Right hindlimb (tissue), 1 donor: ENCODE measurements at places on chromosomes 2 and 18.

- no peak for DNase-seq
Observed at GRCh38 chr2:66854298-66854697, 419.4 kb downstream of the MEIS1 start.

- DNase-seq = peak; percentile 91
Observed at GRCh38 chr2:75199428-75200011, at the start of gene TACR1. Gene TACR1 (minus strand): TSS chr2:75199520. CDS start chr2:75198934, 586 bp downstream.

- DNase-seq = no peak
Observed at GRCh38 chr2:112048887-112049286, 6.2 kb upstream of the TMEM87B start.

GRCh38 chr2:98532756-98533155 is 75.6 kb downstream of the COA5 start:
- DNase-seq = no peak

- no peak for DNase-seq
Observed at GRCh38 chr2:25177211-25177611, 8.8 kb upstream of the POMC start.

DNA sequence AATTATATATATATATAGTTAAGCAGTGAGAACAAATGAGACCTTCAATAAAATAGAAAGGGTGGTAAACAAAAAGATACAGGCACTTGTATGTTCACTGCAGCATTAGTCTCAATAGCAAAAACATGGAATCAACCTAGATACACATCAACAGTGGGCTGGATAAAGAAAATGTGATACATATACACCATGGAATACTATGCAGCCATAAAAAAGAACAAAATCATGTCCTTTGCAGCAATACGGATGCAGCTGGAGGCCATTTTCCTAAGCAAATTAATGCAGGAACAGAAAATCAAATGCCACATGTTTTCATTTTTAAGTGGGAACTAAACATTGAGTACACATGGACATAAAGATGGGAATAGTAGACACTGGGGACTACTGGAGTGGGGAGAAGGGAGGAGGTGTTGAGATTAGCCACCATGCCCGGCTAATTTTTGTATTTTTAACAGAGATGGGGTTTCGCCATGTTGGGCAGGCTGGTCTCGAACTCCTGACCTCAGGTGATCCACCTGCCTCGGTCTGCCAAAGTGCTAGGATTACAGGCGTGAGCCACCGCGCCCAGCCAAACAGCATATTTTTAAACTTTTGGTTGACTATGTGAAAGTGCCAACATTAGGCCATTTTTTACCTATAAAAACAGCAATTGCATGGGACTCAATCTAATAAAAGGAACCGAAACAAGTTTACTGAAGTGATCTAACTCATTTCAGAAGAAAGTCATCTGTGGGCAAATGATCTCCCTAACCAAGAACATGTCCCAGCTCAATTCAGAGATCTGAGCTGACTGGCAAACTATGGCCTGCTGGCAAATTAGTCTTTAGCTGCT is 23.7 kb downstream of the ICA1L start:
- no peak for DNase-seq

DNA sequence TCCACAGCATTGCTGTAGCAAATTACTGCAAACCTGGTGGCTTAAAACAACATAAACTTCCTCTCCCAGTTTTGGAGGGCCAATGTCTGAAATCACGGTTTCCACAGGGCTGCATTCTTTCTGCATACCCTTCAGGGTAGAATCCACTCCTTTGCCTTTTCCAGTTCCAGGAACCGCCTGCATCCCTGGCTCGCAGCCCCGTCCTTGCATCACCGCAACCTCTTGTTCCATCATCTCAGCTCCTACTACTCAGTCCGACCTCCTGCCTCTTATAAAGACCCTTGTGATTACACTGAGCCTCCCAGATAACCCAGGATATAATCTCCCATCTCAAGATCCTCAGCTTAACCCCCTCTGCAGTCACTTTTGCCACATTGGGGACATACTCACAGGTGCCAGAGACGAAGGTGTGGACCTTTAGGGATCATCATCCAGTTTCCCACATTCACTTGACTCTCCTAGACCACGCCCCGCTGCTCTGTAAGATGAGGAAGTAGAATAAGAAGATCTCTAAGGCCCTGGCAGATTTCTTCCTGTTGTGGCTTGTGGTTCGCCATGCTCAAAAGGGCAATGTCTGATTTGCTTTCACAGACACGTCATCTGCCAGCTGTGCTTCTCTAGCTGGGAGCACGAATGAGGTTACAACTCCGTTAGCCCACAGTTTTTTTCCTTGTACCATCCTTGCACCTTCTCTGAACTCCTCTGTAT is 103.6 kb upstream of the AGAP1 start:
- peak; percentile 36 for DNase-seq

GRCh38 chr2:12624384-12624783 is 92.4 kb upstream of the TRIB2 start:
- DNase-seq = no peak

- DNase-seq = no peak
Observed at GRCh38 chr18:21805771-21806366, 65.3 kb downstream of the MIB1 start.

DNA sequence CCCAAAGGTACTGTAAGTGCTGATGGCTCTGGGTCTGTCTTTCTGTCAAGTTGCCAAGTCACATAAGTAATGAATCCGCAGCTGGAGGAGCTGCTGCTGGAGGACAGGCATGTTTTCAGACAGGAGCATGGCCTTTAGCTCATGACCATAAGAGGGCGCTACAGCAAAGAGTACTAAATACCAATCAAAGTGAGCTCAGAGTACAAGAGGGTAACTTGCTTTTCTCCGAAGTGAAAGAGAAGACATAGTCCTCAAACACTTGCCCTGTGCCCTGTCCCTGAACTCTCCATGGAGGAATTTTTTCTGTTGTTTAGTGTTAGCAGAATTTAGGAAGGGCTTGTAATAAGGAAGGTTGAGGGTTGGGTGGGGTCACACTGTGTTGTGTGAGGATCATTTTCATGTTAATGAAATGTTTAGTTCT is 58.0 kb upstream of the EML6 start:
- no peak for DNase-seq

DNA sequence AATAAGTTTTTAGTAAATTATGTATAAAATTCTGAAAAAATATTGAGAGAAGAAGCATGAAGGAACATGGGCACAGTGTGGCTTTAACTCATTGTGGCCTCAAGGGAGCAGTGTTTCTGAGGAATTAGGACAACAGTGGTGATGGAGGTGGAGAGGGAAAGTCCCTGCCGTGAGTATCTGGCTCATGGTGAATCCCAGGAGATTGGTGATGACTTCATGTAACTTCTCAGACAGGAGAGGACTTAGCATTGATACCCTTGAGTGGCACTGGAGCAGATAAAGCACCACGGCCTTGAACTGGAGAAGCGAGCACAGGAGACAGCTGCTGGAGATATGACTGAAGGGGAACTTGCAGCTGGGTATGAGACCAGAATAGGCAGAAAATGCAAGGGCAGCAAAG is 35.0 kb upstream of the LRP1B start:
- DNase-seq = no peak

- no peak for DNase-seq
Observed at GRCh38 chr2:161283926-161284325, 24.3 kb upstream of the PSMD14 start.

DNA sequence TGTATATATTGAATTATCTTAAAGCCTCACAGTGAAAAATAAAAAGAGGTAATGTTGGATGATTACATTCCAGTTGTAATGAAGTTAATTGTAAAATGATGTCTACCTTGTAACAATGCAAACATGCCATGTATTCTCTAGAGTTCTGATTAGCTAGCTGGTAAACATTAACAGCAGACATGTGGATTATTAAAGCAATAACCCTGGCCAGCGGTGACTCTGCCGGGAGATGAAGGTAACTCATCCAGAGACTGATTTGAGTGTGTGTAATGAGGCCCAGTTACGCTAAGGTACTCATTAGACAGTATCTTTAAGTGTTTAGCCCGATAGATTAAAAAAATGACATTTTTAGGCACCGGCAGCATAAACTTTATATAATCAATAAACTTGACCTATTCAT is 79.6 kb upstream of the REV1 start:
- no peak for DNase-seq

GRCh38 chr2:72116081-72116533 is 31.6 kb downstream of the CYP26B1 start:
- DNase-seq = peak; percentile 38

DNA sequence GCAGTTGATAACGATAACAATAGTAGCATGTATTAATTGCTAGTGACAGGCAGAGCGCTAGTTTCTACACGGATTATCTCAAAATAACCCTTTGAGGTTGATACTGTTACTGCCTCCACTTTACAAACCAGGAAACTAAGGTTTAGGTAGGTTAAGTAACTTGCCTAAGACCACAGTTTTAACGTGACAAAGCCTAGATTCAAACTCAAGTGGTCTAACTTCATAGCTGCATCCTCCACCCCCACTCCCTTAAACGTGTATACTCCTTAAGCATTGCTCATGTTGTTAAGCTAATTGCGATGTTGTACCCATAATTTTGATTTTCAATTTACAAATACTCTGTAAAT is 1.2 kb downstream of the ME2 start:
- DNase-seq = no peak

DNA sequence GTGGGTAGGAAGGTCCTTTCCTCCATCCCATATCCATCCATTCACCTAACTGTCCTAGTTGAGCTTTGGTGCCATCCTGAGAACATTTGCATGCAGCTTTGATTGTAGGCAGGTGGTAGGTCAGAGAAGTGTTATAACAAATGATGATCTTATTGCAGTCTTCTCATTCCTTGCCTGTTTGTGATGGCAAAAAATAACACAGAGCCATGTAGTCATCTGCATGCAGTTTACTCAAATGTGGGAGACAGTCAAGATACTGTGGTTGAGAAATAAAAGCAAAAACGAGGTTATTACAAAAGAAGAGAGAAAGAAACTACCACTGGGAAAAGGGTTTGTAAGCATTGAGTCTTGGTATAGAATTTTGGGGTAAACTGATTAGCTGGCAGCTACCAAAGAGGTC is 66.3 kb downstream of the AOX1 start:
- DNase-seq = no peak

- DNase-seq = no peak
Observed at GRCh38 chr2:135744760-135745314, 3.2 kb downstream of the UBXN4 start.

- no peak for DNase-seq
Observed at GRCh38 chr2:73414696-73415095, 29.1 kb downstream of the ALMS1 start.

- no peak for DNase-seq
Observed at GRCh38 chr2:68805025-68805424, 66.2 kb downstream of the BMP10 start.

DNA sequence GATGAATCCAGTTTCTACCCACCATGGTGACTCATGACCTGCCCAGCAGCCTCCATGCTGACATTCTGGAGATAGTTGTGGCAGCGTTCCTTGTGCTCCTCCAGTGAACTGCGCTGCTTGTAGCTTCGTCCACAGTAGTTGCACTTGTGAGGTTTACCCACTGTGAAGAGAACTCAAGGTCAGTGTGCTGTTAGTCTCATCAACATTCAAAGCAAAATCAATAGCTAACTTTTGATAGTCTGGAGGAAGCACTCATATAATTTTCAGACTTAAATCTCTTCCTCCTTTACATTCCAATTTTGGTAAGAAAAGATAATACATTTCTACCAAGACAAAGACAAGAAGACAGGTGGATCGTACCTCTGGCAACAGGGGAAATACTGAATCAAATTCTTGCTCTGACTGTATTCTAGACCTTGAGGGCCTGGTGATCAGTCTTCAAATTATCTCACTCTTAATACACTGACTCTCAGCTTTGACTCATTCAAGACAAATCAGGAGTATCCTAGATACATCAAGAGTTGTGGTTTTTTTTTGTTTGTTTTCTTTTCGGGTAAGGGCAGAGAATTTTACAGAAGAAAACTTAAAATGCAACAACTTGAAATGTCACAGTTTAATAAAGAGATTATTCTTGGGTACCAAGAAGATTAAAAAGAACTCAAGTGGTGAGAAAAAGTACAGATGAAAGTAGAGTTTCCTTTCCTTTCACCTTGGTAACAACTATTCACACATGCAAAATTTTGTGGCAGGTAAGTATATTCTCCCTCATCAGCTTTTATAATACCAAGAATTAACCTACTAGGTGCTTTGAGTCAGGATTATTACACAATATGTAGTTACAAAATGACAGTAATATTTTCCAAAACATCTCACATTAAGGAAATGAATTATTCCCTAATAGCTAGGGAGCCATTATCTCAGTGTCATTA is 129.2 kb downstream of the IKZF2 start:
- no peak for DNase-seq

DNA sequence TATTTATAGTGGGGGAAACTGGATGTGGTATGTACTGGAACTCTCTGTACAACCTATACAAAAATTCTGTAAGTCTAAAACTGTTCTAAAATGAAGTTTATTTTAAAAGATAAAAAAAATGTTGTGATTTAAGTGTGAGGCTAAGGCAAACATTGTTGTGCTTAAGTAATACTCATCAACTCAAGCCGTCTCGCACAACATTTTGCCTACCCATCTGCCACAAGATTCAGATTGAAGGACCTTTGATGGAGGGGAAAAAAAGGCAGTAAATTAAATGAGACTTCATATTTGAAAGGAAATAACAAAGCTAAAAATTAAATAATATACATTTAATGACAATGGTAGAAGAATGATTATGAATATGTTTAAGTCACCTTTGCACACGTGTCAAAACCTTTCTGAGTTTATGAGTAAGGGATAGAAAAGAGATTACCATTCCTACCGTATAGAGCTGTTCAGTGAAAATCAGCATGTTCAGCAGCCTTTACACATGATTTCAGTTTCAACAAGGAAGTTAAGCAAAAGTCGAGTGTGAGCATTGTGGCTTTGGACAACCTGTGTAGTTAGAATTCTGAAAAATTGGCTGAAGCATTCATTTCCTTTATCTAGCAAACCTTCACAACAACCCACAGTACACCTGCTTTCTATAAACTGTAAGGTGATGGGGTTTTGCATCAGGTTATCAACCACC is 499.3 kb downstream of the IRS1 start:
- no peak for DNase-seq

DNA sequence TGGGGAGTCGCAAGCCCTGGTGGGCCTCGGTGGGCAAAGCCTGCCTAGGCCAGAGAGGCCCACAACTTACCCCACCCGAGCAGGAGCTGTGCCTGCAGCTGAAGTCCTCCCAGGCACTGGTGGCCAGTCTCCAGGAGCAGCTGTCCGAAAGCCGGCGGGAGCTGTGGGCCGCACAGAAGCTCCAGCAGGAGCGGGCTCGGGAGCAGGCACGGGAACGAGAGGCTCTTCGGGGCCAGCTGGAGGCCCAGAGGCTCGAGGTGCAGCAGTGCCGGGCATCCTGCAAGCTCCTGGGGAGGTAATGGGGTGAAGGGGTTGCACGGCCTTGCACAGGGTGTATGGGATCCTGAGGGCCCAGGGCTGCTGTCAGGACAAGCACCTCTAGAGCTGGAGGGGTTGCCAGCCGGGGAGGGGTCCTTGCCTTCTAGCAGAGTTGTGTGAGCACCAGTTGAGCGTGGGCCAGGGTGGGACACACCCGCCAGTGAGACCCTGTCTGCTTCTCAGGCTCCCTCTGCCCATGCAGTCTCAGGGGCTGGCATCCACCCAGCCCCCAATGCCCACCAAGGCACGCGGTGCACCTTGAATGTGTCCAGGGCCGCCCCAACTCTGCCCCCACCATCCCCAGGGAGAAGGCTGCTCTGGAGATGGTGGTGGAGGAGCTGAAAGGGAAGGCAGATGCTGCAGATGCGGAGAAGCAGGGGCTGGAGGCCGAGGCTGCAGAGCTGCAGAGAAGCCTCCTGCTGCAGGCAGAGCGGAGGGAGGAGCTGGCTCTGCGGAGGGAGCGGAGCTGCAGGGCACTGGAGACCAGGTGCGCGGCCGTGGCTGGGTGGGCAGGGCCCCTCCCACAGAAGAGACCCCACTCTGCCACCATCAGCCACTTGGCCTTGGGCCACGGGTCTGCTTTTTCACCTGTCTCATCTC is 27.2 kb downstream of the CROCC2 start:
- peak; percentile 41 for DNase-seq
